Stimulated activated CD8-positive, alpha-beta memory T cell treated with anti-CD3 and anti-CD28 coated beads, Interleukin-4, amount 100 ng/mL, for 4 hours (primary cell): ENCODE measurements at places on chromosomes 2 and 18.

GRCh38 chr2:128362176-128362888 lies 43.7 kb upstream of the HS6ST1 start:
- no peak for DNase-seq

- no peak for DNase-seq
Observed at GRCh38 chr18:61992285-61992684, 99.5 kb upstream of the RNF152 start.

- DNase-seq = no peak
Observed at GRCh38 chr2:35708411-35708923, 647.1 kb upstream of the CRIM1 start.

DNA sequence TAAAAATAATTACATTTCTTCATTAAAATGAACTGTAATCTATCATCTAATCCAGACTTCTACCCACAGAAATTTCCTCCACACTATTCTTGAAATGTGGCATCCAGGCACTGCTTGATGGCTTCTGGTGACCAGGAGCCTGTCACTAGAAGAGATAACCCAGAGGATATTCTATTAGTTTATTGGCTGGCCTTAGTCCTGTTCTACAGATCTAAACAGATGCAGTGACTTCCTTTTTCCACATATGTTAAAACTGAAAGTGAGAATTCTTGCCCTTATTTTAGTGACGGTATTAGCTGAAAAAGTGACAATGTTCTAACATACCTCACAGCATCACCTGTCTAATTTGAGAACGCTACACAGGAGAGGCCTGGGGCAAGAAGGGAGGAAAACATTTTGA lies 775.4 kb downstream of the TSN start:
- no peak for DNase-seq

GRCh38 chr2:170005702-170006101 lies 172.2 kb upstream of the MYO3B start:
- no peak for DNase-seq

GRCh38 chr18:24514439-24514838 lies 54.0 kb downstream of the HRH4 start:
- DNase-seq = no peak

DNA sequence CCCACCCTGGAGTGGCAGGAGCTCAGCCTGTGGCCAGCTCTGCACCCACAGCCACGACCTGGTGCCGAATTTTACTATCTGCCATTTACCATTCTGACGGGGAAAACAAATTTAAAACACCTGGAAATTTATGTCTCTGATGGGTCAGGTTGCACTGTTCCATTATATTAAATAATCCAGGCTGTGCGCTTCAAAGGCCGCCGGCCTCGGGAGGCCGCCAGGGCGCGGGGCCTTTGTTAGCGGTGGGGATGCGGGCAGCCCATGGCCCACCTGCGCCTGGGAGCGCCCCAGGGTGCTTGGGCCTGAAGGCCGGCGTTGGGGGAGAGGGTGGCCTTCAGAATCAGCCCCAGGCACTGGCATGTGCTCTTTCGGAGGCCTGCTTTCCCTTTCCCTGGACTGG lies 276.9 kb downstream of the SRBD1 start:
- no peak for DNase-seq

DNA sequence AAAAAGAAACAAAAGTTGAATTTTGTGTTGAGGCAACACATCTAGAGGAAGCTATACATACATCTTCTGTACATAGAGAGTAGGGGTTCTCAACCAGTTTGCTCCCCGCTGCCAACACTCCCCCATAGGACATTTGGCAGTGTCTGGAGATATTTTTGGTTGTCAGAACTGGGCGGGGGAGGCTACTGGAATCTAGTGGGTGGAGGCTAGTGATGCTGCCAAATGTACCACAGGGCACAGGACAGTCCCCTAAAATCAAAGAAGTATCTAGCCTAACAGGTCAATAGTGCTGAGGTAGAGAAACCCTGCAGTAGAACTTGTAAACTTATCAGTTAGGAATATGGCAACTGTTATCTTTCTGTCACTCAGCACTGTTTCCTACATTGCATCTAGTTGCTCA lies 21.3 kb downstream of the ADAM23 start:
- no peak for DNase-seq

DNA sequence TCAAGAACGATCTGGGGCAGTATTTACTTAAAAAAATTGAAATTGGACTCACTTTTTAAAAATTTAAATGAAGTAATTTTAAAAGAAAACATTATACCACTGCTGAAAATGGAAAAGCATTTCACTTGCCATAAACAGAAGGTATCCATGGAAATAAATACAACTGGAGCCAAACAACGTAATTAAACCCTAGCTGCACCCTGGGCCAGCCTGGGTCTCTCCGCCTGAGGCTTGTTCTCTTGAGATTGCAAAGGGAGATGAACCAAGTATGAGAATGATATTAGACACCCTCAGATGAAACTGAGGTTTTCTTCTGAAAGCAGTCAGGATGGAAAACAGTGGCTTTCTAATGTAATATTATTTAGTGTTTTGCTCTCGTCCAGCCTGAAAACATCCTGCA lies 264.4 kb downstream of the KCNE4 start:
- no peak for DNase-seq

DNA sequence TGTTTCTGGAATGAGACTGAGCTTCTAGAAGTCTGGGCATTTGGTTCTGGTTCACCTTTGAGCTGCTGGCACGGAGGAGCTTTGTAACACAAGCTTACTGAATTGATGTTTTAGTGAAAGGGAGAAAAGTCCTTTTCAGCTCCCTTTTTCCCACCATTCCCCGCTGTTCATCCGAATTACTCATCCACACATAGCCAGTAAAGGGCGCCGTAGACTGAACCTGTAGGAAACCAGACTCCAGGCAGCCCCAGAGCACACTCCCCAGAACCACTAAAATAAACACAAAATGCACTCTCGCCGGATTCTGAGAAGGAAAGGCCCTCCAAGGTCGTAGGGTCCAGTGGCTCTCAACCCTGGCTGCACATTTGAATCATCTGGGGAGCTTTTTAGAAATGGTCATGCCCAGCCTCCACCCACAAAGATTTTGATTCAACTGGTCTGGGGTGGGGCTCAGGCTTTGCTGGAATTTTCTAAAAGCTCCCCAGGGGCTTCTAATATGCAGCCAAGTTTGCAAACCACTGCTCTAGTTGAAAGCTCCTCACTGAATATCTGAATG lies 29.6 kb downstream of the TCF7L1 start:
- DNase-seq = no peak

- DNase-seq = no peak
Observed at GRCh38 chr2:240780023-240780700, 39.9 kb downstream of the KIF1A start.

GRCh38 chr2:145987793-145988192 lies 1467.9 kb upstream of the ZEB2 start:
- DNase-seq = no peak

- DNase-seq = no peak
Observed at GRCh38 chr2:236940916-236941520, 144.7 kb upstream of the COPS8 start.

GRCh38 chr18:74949611-74950010 lies 259.3 kb downstream of the PTGR3 start:
- DNase-seq = no peak

GRCh38 chr18:77166523-77166922 lies 33.9 kb upstream of the MBP start:
- no peak for DNase-seq

- no peak for DNase-seq
Observed at GRCh38 chr18:13335903-13336302, 117.3 kb downstream of the LDLRAD4 start.

GRCh38 chr18:79554321-79554720 lies 125.3 kb upstream of the CTDP1 start:
- no peak for DNase-seq

- no peak for DNase-seq
Observed at GRCh38 chr2:222468346-222468745, 44.0 kb downstream of the SGPP2 start.

DNA sequence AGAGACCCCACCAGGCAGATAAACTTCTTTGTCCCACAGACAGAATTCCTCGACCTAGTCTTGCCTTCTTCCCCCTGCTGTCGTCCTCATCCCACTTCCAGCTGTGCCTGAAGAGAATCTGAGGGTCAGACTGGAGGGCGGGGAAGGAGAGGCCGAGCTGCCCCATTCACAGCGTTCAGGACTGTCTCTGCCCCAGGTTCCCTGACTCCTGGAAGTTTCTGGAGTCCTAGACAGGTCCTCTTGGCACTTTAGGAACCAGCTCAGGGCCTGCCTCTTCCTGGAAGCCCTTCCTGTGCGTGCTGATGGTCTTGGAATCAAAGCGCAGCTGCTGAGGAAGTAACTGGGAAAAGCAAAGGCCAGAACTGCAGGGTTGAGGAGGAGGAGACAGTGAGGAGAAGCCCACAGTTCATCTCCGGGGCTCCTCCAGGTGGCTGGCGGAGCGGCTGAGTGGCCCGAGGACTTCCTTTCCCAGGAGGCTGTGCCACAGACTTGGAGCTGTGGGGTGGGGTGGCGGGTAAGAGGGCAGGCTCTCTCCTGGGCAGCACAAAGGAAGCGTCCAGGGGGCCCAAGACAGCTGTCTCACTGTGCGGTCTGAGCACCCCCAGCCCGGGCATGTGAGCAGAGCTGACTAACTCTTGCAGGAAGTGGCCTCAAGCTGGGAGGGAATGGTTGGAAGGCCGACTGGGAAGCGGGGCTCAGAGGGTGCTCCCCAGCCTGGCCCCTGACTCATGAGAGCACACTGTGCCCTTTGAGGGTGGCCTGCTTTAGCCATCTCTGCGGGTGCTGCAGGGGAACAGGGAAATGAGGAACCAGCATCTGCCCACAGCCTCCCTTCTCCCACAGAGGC lies 39.5 kb downstream of the SDC1 start:
- no peak for DNase-seq

DNA sequence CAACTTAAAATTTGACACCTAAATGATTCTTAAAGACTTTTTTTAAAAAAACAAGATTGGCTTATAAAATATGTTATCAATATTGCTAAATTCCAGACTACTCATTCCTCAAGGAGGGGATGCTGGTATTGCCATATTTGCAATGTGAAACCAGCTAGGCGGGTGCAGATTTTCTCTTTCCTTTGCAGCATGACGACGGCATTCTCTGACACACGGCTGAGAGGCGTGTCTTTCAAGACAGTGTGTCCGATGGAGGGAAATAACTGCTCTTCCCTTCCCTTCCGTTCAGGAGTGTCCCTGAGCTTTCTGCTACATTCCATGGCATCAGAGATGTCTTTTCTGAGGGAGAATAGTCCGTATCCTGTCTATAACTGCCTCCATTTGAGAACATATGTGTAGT lies 38.2 kb upstream of the CNGA3 start:
- DNase-seq = no peak

DNA sequence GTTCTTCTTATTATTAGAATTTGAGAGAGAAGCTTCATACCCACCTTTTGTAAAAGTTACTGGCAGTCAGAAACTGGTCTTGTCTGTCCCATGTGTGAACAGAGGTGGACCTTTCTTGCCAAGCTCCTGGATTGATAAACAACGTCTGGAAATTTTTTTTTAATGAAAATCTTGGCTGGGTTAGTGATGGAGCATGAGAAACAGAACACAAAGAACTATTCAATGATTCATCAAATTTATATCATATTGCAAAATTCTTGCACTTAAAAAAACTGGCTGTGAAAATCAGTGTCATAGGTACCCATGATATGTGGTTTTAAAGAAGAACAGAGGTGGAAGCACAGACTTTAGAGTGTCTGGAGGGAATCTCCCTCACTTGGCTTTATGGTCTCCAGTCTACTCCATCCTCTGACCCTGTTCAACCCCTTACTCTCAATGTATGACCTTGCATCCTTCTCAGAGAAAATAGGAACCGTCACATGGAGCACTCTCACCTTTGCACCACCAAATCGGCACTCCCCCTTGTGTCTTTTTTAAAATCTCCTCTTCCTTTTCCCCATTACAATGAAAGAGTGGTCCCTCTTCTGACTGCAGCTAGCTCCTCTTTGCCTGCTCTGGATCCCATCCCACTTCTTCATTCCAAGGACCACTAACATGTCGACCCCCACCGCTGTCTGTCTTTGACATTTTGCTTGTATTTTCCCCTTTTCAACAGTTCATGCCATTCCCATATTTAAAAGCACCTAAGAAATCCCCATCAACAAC lies 58.2 kb downstream of the COPS8 start:
- DNase-seq = no peak

DNA sequence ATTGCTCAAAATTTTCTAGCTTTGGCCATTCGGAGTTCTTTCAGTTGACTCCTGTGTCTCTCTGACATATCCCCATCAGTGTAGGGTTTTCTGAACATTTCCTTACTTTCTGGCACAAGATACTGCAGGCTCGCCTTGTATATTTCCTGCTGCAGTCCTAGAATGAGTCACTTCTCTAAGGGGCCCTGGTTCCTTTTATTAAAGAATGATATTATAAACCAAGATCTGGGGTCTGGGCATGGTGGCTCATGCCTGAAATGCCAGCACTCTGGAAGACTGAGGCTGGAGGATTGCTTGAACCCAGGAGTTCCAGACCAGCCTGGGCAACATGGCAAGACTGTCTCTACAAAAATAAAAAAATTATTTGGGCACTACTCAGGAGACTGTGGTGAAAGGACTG lies 3.0 kb upstream of the RPL37A start:
- no peak for DNase-seq

DNA sequence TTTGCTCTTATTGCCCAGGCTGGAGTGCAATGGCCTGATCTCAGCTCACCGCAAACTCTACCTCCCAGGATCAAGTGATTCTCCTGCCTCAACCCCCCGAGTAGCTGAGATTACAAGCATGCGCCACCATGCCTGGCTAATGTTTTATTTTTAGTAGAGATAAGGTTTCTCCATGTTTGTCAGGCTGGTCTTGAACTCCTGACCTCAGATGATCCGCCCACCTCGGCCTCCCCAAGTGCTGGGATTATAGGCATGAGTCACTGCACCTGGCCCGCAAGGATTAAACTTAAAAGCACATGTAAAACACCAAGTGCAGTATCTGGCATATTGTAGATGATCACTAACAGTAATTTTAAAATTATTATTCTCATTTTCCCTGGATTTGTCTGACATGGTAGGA lies 72.9 kb downstream of the C1QL2 start:
- no peak for DNase-seq

- DNase-seq = no peak
Observed at GRCh38 chr2:71879509-71880184, 268.0 kb downstream of the CYP26B1 start.

DNA sequence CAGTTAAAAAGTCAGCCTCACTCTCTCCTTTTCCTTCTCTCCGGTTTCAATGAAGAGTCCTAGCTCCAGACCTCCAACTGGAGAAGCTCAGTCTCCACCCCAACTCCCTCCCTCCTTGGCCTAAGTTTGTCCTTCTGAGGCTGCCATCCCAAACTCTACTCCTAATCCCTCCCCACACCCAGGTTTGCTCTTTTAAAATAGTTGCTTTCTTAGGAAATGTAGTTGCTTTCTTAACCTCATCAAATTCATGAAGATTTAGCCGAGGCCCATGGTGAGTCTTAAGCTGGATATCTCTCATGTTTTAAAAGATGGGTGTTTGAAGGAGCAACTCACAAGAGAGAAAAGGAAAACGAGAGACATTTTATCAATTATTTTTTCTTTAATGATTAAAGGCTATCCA lies 937 bp upstream of the LANCL1 start:
- no peak for DNase-seq
